ENCODE measurements at places on chromosomes 11 and 22.
A peak's percentile ranks its signal among the peaks of the same experiment; 100 is the strongest.

DNA sequence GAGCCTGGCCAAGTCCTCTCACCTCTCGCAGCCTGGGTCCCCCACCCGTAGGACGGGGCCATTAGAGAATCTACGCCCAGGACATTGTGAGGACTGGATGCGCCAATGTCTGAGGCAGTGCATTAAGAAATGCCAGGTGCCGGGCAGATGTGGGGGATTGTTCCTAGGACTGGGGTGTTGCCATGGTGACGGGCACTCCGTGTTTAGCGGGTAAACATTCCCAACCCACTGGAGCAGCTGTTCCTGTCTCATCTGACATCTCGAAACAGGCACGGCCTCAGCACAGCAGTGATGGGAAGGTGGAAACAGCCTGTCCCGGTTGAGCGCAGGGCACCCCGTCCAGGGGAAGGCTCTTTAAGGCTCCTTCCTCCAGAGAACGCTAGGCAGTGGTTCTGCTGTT is 99.6 kb upstream of the RTL6 start:
- no peak for DNase-seq
- H3K4me1 ChIP-seq, result no peaks in the 10 kb centered on the region
- H3K4me3 ChIP-seq, result no peak overlapping the region

DNA sequence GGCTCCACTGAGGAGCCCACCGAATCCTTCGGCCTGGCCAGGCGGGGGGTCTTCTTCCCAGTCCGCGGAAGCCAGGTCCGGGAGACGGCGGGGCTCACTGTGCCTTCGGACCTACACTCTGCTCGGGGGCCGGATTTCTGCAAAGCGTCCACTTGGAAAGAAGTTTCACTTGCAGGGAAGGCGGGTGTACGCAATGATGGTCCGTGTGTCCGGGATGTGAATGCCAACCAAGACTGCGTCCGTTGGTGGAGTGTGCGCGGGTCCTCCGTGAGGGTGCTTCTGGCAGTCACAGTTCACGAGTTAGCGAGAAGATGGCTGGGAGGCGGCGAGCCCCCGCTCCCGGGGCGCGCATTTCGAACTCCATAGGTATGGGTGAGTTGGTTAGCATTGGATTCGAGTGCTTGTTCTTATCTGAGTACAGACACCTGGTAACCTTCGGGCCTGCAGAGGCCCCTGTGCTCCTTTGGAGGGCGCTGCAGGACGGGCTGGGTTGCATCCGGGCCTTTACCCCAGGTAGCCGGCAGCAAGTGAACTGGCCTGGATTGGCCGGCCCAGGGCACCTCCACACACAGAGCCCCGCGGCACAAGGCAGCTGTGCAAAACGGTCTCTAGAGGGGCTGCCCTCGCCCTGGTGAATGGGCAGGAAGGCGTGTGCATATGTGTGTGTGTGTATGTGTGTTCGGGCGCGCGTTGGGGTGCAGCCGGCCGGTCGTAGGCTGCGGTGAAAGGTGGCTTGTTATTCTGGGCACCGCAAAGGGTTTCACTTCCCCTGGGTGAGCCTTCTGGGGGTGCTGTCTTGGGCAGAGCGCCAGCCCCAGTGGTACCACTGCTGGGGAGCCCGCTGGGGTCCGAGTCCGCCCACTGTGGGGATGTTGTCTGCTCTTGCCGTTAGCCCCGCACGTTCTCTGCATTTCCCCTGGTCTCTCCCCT is 13.3 kb upstream of the CYP2R1 start:
- peak; percentile 88 for DNase-seq
- no peaks in the 10 kb centered on the region for H3K36me3 ChIP-seq
- peak overlapping the region; percentile 55 for H3K4me3 ChIP-seq
- peaks cover 8% of the 10 kb centered on the region for H3K4me1 ChIP-seq
- H3K27me3 ChIP-seq, result no peaks in the 10 kb centered on the region

- no peaks in the 10 kb centered on the region for H3K36me3 ChIP-seq
- no peak for DNase-seq
- H3K4me1 ChIP-seq, result peaks cover 17% of the 10 kb centered on the region
- H3K4me3 ChIP-seq, result no peak overlapping the region
Observed at GRCh38 chr11:119091966-119092879, 7.5 kb downstream of the HMBS start.

- no peak overlapping the region for H3K4me3 ChIP-seq
- H3K27ac ChIP-seq, result no peak overlapping the region
- H3K27me3 ChIP-seq, result no peaks in the 10 kb centered on the region
- H3K36me3 ChIP-seq, result no peaks in the 10 kb centered on the region
Observed at GRCh38 chr11:132289590-132290256, 919.3 kb downstream of the NTM start.

- no peak for DNase-seq
- no peak overlapping the region for H3K4me3 ChIP-seq
- H3K36me3 ChIP-seq, result no peaks in the 10 kb centered on the region
Observed at GRCh38 chr11:72309074-72309598, 65.2 kb upstream of the PHOX2A start.
